ENCODE measurements at places on chromosomes 5 and 9.

GRCh38 chr9:107226421-107226820 is 56.7 kb upstream of the RAD23B start:
- no peak for DNase-seq

GRCh38 chr9:128495296-128495695 is 9.2 kb upstream of the GLE1 start:
- DNase-seq, result no peak

- no peak for DNase-seq
Observed at GRCh38 chr5:28313321-28313951, 1275.0 kb upstream of the CDH9 start.

GRCh38 chr5:180090769-180091546 is 19.4 kb upstream of the RNF130 start:
- no peak for DNase-seq

DNA sequence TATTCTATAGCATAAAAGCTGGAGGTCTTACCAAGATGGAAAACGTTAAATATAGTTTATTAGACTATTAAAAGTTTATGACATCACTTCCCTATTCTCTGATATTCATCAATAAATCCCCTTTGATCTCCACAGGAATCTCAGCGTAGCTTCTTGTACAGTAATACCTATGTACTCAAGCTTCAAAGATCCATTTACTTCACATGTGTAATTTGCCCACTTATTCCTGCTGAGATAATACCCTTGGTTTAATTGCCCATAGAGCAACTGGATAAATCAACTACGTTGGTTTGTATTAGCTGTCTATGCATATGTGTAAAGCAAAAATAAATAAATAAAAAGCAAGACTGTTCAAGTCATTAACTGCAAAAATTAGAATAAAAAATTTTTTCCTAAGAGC is 219.7 kb downstream of the EFNA5 start:
- no peak for DNase-seq

All from T-helper 1 cell (primary cell).